ENCODE measurements at places on chromosomes 7 and 10.

DNA sequence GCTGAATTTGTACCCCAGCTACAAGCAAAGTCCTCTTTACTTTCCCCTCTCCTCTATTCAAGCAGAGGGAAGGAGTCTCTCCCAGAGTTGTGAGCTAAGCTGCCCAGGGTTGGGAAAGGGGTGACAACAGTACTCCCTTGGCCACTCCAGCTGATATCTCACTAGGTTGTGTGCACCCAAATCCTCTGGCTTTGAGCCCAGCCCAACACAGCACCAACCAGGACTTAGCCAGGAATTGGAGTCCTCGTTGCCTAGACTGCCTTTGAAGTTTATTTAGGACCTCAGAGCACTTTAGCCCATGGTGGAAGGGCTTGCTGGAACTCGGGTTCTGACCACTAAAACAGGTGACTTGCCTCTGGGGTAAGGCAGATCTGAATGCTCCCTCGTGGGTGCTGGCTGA lies 35.7 kb upstream of the DYNC1I1 start:
- DNase-seq: no peak

- DNase-seq: no peak
Measured at GRCh38 chr7:137354396-137354795, 10.9 kb upstream of the PTN start.

DNA sequence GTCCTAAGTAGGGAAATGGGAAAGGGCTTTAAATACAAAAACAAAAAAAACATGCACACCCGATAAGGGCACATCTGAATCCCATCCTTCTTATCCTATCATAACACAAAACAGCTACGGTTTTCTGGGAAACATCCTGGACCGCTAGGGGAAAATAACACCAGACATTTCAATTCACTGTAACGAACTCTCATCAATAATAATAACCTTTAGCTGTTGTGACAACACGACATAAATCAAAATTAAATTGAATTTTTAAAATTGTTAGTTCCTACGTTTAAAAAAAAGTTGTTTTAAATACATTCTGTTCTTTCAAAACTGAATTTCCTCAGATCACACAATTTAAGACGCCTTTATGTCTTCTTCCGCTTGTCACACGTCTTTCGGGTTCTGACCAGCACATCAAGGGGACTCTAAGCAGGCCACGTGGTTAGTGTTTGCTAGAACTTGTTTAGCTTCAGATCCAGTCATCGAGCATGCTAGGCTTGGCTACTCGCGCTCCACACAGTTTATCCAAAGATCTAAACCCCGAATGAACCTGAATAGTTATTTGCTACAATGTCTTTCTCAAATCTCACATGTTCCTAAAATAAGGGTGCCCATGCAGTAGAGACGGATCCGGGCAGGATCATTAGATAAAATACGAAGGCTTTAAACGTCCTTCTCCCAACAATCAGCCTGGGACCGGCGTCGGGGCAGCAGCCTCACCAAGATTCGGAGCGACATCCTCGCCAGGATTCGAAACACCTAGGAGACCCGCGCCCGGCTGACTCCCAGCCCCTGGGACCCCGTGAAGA lies 839 bp downstream of the IKZF5 start:
- DNase-seq: no peak

- no peak for DNase-seq
Measured at GRCh38 chr10:120381931-120382330, 75.1 kb upstream of the PLPP4 start.

DNA sequence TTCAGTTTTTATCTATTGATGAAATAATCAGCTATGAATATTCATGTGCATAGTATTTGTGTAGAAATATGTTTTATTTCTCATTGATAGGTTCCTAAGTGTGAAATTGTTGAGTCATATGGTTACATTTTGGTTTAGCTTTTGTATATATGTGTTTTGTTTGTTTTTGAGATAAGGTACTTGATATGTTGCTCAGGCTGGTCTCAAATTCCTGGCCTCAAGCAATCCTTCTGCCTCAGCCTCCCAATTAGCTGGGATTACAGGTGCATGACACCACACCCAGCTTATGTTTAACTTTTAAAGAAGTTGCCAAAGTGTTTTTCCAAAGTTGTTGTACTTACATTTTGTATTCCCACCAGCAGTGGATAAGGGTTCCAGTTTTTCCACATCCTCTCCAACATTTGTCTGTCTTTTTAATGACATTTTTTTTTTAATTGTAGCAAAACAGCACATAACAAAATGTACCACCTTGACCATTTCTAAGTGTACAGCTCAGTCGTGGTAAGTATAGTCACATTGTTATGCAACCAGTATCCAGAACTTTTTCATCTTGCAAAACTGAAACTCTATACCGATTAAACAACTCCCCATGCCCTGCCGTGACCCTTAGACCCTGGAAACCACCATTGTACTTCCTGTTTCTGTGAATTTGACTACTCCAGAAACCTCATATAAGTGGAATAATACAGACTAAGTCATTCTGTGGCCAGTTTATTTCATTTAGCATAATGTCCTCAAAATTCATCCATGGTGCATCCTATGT lies 12.6 kb upstream of the UBE2D1 start:
- no peak for DNase-seq

GRCh38 chr10:33301097-33301789 lies 33.2 kb downstream of the NRP1 start:
- DNase-seq: no peak

DNA sequence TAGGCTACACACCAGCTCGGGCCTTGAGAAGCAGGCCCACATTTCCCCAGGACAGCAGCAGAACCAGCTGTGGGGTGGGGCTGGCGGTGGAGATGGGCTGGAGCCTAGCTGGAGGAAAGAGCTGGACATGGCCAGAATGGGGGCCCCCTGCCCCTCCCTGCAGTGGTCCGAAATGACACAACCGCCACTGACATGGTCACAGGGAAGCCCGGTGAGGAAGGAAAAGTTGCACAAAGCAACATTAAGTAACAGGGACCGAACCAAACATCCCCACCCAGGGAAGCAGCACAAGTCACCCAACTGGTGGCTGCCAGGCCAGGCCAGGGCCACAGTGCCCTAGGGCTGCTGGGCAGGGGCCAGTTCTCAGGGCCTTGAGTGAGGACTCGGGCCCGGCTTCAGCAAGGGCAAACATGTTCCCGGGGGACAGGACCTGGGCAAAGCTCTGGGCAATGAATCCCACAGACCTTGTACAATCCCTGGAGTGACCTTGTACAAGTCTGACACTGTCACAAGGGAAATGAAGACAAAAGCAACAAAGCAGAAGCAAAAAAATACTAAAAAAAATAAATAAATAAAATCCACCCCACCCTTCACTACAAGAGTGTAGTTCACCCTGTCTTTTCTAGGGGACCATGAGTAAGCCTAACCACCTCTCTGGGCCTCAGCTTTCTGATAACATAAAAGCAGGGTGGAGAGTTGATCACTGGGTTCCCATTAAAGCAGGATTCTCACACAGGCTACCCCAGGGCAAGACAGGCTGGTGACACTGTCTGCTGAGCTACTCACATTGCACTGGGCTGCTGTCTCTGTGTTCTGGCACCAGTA lies 33.0 kb downstream of the PSAP start:
- no peak for DNase-seq

- DNase-seq: no peak
Measured at GRCh38 chr10:13815756-13816155, 229.0 kb downstream of the PRPF18 start.

GRCh38 chr7:139192014-139192706 lies 38.9 kb upstream of the UBN2 start:
- DNase-seq: no peak

- DNase-seq: no peak
Measured at GRCh38 chr7:105877736-105878135, 1.3 kb upstream of the ATXN7L1 start.

- no peak for DNase-seq
Measured at GRCh38 chr10:118239236-118239630, 102.9 kb downstream of the FAM204A start.

DNA sequence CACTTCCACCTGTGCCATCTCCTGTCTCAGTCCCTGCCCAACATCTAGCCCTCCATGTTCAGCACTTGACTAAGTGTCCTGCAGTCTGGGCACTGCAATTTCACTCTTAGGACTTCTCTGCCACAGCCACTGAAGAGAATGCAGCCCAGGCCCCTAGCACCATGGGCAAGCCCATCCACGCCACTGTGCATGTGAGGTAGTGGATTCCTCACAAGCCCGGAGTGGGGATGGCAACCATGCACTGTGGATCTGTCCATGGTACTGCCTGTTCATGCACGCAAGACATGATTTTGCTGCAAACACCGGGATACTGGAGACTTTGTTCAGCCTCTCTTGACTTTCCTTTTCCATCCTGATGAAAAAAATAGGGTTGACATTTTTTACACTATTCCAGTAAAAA lies 12.3 kb downstream of the DDC start:
- DNase-seq: no peak

DNA sequence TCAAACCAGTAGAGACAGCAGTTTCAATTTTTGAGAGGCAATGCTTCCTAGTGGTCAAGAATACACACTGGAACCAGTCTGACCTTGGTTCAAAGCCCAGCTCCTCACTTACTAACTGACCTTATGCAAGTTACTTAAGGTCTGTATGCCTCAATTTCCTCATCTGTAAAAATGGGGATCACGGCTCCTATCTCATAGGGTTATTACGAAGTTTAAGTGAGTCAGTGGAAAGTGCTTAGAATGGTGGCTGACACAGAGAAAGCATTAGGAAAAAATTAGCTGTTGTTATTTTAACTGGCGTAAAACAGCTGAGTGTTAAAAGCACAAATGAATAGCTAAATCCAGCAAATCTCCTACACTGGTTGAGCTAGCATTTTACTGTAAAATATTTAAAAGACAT lies 162.4 kb upstream of the LAMB4 start:
- no peak for DNase-seq

GRCh38 chr7:26624839-26625238 lies 239.6 kb downstream of the SKAP2 start:
- no peak for DNase-seq

DNA sequence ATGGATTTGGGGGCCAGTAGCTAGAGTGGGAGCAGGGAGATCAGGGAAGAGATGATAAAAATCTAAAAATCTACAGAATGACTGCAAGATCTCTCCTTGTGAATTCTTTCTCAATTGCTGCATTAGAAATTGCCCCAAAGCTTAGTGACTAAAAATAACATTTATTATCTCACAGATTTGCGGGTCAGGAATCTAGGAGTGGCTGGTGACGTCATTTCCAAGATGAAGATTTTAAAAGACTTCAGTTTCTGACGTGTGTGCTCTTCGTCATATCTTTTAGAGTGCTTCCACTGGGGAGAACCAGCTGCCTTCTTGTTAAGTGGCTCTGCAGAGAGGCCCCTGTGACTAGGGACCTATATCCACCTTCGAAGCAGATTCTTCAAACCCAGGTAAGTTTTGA lies 112.6 kb downstream of the DGKI start:
- no peak for DNase-seq

- DNase-seq: no peak
Measured at GRCh38 chr10:27518261-27518660, 14.2 kb downstream of the RAB18 start.

GRCh38 chr10:77633376-77633775 lies 4.2 kb downstream of the KCNMA1 start:
- no peak for DNase-seq

GRCh38 chr7:64463636-64464375 lies 99.1 kb downstream of the ZNF680 start:
- DNase-seq: peak; percentile 80

GRCh38 chr10:103277713-103278536 lies 987 bp downstream of the INA start:
- DNase-seq: no peak

DNA sequence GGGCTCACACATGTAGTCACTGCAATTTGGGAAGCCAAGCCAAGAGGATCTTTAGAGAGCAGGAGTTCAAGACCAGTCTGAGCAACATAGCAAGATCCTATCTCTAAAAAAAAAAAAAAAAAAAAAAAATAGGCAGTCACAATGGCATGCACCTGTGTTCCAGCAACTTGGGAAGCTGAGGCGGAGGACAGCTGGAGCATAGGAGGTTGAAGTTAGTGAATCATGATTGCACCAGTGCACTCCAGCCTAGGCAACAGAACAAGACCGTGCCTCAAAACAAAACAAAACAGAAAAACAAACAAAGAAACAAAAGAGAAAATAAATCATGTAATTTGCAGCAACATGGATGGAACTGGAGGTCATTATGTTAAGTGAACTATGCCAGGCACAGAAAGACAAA lies 33.6 kb upstream of the BICC1 start:
- DNase-seq: no peak

- no peak for DNase-seq
Measured at GRCh38 chr10:59354434-59354833, 7.9 kb downstream of the FAM13C start.

- DNase-seq: no peak
Measured at GRCh38 chr7:157830331-157830730, 493.5 kb downstream of the DNAJB6 start.

- no peak for DNase-seq
Measured at GRCh38 chr7:73613954-73614735, 10.2 kb downstream of the MLXIPL start.

GRCh38 chr7:73899731-73900142 lies 38.8 kb downstream of the TMEM270 start:
- DNase-seq: no peak

- no peak for DNase-seq
Measured at GRCh38 chr7:103343758-103344452, 662 bp downstream of the DNAJC2 start.

DNA sequence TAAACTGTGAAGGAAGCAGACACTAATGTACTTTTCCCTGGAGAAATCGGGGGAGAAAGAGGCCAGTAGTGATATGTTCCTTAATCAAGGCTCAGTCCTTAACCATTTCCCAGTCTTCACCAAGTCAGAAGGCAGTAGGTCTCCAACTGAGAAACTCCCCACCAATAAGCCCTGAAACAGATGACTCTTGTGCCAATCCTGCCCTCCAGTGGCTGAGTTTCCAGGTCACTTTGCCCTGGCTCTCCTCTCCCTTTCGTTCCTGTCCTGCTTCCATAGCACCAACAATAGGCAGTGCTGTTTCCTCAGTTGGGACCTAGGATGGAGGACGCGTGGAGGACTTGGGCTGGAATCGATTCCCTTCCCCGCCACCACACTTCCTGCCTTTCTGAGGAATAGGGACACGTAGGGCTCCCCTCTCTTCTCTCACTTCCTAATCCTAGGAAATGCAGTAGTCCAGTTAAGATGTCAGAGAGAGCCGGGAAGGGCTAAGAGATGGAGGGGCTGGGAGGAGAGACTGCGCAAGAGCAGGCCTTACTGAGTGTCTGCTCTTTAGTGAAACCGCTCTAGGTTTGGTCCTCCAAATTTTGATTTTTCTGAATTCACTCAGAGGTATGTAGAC lies 23.4 kb downstream of the ATOH7 start:
- DNase-seq: no peak

- DNase-seq: no peak
Measured at GRCh38 chr10:71725998-71726579, 6.5 kb upstream of the C10orf105 start.
